Activated naive CD4-positive, alpha-beta T cell treated with anti-CD3 and anti-CD28 coated beads, Interleukin-2, amount 50 U/mL, for 72 hours (primary cell): ENCODE measurements at places on chromosomes 3 and 15.
A peak's percentile ranks its signal among the peaks of the same experiment; 100 is the strongest.

GRCh38 chr15:41039121-41039520, 77.0 kb downstream of the INO80 start:
- no peak for DNase-seq

GRCh38 chr15:63487076-63487757, 17.2 kb upstream of the USP3 start:
- peak; percentile 97 for DNase-seq

- no peak for DNase-seq
These were observed 364.7 kb upstream of the TGFBR2 start for GRCh38 chr3:30241721-30242120.

- no peak for DNase-seq
These were observed 49.5 kb downstream of the CCDC12 start for GRCh38 chr3:46926871-46927717.
